ENCODE measurements at places on chromosomes 6 and 20.

DNA sequence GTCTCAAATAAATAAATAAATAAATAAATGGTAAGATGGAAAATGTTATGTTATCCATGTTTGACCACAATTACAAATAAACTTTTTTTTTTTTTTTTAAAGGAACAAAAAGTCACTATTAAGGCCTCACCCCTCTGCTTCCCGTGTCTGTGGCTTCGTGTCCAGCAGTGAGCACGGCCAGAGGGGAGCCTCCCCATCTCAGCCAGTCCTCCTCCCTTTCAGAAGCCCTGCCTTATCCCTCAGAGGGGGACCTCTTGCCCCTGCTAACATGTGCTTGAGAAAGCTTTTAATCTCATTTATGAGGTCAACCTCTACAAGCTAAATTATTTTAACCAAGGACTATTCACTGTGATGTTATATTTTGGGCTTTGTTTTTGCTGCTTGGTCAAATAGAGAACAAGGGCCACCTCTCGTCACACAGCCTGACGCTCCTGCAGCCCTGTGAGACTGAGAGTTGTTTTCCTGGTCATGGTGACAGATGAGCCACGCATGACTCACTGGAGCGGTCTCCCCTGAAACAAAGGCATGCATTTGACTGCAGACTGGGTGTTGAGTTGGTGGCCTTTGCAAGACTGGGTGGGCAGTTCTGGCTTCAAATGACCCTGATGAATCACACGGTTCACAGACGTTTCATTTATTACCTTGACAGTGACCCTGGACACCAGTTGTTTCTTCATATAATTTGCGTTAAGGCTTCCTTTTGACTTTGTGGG, 131.8 kb downstream of the TIAM2 start:
- DNase-seq = no peak

DNA sequence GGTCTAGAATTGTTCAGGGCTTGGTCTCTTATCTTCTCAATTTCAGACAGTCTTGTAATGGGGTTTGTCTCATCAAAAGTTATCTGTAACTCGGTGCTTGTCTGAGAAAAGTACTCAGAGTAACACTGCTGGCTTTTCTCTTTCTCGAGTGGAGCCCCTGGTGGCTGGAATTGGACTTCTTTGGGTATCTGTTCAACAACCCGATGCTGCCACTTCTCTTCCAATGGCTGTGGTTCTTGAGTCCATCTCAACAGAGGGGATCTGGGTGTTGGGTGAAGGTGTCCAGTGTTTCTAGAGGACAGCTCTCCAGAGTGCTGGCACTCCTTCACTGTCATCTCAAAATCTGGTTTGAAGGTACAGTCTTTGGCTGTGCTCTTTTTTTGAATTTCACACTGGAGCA, 24.6 kb downstream of the DST start:
- no peak for DNase-seq

GRCh38 chr20:46602429-46602828, 48.8 kb downstream of the SLC13A3 start:
- DNase-seq = no peak

GRCh38 chr6:50993941-50994720, 175.5 kb downstream of the TFAP2B start:
- DNase-seq = no peak

- no peak for DNase-seq
Measured at GRCh38 chr6:129130959-129131681, 248.2 kb downstream of the LAMA2 start.

GRCh38 chr6:17580518-17581048, 19.5 kb upstream of the FAM8A1 start:
- no peak for DNase-seq

- peak; percentile 46 for DNase-seq
Measured at GRCh38 chr20:33666293-33667244, at the start of gene ACTL10. Gene ACTL10, plus strand, starts transcription at chr20:33666943. Its CDS starts 555 bp downstream, at chr20:33667498.

DNA sequence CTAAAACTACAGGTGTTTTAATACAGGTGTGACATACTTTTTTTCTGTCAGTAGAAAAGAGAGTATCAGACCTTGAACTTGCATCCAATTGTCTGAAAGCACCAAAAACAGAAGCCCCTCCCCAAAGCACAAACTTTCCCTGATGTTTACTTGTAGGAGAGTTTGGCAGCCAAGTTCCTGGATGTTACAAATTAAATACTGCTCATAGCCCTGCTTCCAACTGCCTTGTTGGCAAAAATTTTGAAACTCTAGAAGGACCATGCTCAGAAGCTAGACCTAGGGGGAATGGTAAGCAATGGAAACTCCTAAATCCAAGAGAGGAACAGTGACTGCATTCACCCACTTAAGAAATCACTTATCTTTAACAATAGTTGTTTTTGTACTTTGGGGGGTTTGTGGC, 17.0 kb upstream of the ARG1 start:
- no peak for DNase-seq

- DNase-seq = no peak
Measured at GRCh38 chr6:43184268-43184985, 2.4 kb downstream of the CUL9 start.

- no peak for DNase-seq
Measured at GRCh38 chr6:125748406-125749172, 843 bp upstream of the HEY2 start.

- DNase-seq = no peak
Measured at GRCh38 chr6:43825187-43826115, 55.4 kb downstream of the VEGFA start.

- DNase-seq = no peak
Measured at GRCh38 chr20:32737371-32738223, 5.7 kb downstream of the COMMD7 start.

DNA sequence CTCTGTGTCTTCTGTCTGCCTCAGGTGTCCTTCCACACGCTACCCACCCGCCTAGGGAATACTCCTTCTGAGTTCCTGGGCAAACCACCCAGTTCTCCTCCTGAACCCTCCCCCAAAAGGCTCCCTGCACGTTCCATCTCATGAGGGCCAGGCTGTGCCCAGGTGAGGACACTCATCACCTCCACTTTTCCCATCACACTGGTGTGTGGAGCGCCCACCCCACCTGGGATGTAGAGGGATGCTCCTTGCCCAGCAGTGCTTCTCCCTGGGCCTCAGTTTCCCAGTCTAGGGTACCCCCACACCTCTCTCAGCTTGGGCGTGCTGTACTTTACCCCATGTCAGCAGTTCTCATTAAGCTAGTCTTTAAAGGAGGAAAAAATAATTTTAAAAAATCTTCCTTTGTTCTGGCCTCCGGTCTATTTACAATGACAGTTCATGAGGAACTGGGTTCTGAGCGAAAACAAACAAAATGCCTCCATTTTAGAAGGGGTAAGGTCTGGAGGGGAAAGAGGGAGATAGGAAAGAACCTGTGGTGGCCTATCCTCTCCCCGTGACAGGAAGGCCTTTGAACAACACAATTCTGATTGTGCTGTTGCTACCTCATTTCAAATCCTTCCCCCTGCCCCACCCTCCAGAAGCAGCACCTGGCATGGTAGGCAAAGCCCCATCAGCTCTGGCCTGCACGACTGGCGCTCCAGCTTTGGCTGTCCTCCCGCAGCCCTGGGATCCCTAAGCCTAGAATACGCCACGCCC, 1.7 kb upstream of the C20orf203 start:
- DNase-seq = no peak

- no peak for DNase-seq
Measured at GRCh38 chr6:7827142-7827541, 83.4 kb downstream of the TXNDC5 start.

GRCh38 chr6:169799474-169799926, 48.1 kb downstream of the ERMARD start:
- no peak for DNase-seq

DNA sequence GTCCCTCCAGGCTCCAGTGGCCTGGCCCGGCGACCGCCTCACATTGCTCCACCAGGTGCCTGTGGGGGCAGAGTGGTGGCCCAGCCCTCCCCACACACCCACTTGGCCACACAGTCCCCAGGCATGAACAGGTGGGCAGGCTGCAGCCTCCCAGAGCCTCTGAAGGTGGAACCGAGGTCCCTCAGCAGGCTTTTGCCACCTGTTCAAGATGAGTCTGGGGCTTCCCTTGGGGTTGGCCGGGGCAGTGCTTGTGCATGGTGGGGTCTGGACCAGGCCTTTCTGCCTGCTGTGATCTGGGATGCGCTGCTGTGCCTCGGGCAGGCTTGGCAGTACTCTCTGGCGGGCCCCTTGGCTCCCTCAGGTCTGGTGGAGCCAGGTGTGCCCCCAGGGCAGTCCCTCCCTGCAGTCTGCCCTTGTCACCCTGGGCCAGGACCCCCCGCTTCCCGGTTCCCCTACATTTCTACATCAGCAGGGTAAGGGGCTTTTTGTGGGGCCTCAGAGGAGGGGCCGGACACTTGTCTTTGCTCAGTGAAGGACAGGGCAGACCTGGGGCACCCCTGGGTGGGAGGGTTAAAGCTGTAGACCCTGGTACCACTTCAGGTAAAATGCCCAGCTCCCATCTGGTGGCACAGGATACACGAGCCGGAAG, 2.7 kb upstream of the COL9A3 start:
- DNase-seq = no peak

- DNase-seq = no peak
Measured at GRCh38 chr20:4949833-4950178, 51.5 kb downstream of the SLC23A2 start.

DNA sequence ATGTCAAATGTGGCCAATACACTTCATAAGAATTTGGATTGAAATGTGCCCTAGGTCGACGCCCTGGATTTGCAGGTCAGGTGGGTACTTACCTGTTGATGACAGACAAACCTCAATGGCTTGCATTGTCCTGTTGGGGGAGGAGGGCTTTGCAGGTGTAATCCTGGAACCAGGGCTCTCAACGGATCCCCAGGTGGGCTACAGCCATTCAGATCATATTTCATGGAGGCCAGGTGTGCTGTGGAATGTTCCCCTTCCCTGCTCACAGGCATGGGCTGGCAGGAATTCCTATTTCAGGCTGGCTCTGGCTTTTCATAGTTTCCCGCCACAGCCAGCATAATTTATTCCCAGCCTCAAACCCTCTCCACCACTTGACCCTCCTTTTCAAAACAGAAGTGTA, 254.7 kb downstream of the SMOC2 start:
- DNase-seq = no peak

- DNase-seq = no peak
Measured at GRCh38 chr6:29813809-29814208, 13.8 kb upstream of the HLA-G start.

DNA sequence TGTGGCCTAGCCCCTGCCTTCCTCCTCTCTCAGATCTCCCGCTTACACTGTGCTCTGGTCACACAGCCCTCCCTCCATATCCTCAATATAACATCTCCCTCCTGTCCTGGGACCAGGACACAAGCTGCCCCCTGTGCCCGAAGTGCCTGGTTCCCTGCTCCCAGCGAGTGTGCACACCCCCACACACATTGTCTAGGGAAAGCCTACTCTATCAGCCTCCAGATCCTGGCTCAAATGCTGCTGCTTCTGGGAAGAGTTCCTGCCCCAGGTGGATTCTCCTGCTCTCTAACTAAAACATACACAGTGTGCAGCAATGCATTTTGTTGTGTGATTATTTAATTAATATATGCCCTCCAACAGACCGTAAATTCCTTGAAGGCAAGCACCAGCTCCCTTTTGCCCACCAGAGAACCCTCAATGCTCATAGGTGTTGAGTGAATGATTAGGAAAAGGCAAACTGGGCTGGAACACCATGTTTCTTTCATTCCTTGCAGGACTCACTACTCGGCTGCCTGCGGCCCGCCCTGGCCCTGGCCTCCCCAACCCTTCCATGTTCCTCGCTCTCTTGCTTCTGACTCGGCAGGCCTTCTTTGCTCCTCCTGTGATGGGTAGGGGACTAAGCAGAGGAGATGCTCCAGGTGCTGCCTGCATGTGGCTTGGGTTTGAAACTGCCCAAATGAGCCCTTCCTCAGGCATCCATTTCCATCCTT, 194.6 kb downstream of the ZDHHC14 start:
- DNase-seq = no peak

- no peak for DNase-seq
Measured at GRCh38 chr6:42522036-42522435, 41.8 kb upstream of the UBR2 start.

DNA sequence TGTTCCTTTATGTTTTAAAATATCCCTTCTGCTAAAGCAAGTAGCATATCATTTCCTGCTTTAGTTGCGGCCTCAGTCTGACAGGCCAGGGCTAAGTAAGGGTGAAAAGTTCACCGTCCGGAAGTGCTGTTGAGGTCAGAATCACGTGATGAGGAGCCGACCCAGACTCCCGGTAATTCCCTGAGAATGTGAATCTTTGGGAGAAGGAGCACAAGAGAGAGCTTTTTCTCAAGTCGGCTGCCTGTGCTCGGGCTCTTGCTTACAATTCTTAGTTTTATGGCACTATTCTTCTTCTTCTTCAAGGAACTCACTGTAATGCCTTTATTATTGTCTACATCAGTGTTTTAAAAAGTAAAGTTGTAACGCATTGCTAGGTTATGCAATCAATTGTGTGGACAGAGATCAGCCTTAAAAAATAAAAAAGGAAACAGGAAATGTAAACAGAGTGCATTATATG, 309.3 kb downstream of the PRL start:
- no peak for DNase-seq
